ENCODE measurements at places on chromosomes 1 and 21.

DNA sequence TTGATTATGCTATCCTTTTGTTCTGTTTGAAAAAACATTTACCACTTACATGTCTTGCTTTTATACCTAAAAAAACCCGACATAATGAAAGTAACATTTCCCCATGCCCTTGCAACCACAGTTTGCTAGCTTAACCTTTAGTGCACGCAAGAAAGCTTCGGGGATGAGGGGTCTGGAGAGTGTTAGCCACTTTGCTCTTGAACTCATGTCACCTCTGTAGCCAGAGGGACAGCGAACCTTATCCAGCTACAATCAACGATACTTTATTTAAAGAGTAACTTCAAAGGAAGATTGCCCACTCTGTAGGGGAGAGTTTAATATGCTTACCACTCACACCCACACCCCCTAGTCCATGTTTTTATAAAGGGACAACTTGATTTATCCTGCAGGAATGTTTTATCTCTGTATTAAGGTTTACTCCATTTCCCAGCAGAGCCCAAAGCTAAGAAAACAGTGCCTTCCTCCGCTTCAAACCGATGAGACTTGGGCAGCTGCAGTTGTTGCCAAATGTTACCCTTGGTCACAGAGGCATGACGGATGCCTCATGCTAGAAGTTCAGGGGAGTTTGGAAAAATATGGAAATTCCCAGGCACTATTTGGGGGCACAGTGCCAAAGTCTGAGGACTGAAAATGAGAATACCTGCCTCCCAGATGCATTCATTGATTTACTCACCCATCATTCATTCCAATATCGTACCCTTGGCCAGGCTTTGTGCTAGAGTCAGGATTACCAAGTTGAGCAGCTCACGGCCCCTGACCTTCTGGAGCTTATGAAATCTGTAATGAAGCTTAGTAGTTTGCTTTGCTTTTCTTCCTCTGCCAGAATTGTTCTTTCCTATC, 61.4 kb upstream of the VCAM1 start:
- no peak for DNase-seq

- no peak for DNase-seq
These were observed 482.0 kb downstream of the DISC1 start for GRCh38 chr1:232108598-232108997.

GRCh38 chr1:31409946-31410858, 2.8 kb upstream of the SERINC2 start:
- no peak for DNase-seq

DNA sequence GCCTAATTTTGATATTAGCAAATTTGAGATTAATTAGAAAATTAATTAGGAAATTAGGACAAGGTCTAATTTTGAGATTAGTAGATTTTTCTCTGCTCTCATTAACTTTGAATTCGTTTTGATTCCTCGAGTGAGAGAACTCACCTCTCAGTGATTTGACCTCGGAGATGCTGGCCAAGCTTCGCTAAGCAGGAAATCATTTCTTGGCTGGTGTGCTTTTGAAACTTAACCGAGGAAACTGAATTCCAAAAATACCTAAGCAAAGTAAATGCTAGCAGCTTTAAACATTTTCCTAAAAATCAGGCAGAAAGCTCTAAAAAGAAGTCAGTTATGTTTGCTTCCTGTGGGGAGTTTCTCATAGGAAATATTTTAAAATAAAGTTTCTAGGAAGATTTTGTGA, 34.9 kb downstream of the CDC14A start:
- DNase-seq: no peak

DNA sequence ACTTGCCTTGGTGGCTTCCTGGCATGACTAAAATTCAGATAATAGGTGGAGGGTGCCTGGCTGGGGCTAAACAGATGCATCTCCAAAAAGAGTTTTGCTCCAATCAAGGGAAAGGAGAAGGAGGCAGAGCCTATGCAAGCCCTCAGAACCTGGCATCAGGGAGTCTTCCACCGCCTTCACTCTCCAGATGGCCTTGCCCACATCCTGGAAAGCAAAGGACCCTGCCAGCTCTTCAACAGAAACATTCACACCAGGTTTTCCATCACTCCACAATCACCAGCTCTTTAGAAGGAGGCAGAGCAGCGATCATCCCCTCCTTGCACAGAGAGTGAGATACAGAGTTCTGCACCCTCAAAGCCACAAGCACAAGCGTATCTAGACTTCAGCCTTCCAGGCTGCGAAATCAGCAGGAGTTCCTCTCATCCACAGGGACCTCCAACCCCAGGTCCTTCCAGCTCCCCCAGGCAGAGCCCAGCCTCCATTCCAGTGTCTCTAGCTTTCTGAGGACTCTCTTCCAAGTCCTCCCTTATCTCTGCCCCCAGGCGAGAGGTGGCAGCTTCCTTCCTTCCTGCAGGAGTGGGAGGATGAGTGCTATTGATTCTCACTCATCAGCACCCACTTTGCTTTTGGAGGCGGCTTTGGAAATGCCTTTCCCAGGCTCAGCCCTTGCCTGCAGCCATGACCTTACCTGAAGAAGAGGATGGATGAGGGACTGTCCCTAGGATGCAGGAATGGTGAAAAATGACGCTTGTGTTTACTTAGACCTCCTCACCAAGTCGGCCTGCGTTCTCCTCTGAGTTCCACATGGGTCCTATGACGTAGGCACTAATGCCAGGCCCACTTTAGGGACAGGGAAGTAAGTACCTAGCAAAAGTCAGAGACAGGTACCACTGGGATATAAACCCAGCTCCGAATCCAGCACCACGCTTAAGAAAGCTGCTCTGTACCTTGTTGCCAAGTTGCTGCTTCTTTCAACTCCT, 75.4 kb downstream of the RIPK4 start:
- no peak for DNase-seq

GRCh38 chr1:169676001-169676400, 35.4 kb downstream of the SELL start:
- peak; percentile 1 for DNase-seq

- no peak for DNase-seq
These were observed 31.2 kb upstream of the ZNF697 start for GRCh38 chr1:119679223-119679622.

DNA sequence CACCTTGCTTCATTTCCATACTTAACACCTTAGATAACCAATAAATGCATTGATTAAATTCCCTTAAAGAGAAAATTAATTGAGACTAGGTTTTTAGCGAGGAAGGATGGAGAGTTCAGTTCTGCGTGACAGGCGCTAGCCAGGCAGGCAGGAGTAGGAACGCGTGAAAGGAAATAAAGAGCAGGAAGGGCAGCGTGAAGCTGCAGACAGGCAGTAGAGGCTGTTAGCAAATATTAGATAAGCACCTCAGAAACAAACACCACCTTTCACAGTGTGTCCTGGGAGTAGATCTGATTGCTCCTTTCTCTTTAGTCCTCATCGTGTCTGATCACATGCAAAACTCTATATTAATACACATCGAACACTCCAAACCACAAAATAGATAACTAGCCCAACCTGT, 282.7 kb upstream of the ADGRL2 start:
- DNase-seq: no peak

DNA sequence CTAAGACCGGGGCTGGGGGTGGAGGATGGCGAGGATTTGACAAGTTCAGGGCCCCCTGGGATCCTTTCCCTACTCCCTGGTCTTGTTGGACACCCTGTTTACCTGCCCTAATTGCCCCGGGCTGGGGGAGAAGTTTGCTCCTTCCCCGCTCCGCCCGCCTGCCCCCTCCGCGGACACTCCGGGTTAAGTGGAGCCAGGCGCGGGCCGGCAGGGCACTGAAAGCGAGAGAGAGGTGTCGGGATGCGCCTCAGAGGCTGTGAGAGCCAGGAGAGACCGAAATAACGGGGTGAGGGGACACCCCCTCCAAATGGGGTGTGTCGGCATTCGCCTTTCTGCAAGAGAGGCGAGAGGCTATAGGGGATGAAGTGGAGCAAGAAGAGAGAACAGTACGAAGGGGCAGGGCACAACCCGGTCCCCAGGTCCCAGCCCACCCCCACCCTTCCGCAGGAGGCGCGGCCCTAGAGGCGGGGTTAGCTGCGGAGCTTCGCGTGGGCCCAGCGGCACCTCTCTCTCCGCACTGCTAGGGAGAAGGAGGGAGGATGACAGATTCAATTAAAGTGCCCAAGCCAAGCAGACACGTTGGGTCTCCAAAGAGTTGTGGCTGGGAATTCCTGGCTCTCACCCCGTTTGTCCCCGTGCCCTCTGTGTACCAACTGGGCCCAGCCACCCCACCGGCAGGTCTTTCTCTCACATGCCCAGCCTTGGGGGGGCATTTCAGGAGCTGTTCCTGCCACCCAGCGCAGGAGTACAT, 3.8 kb downstream of the EFNA3 start:
- DNase-seq: no peak

- no peak for DNase-seq
These were observed 44.6 kb downstream of the TBCE start for GRCh38 chr1:235411489-235412486.

DNA sequence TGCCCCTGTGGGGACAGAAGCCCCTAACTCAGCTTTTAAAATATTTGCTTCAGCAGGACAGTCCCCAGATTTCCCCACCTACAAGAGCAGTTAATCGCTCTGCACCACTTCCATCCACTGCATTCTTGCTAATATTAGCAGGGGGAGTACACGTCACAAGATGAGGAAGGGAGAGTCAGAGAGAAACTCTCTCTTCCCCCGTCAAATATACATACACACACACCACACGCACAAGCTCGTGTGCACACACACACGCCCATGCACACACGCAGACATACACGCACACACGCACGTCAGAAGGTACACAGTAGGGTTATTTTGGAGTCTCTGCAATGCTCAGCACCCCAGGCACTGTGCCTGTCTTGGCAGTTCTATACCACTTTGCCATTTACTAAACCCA, 2.1 kb downstream of the CLCA1 start:
- no peak for DNase-seq

DNA sequence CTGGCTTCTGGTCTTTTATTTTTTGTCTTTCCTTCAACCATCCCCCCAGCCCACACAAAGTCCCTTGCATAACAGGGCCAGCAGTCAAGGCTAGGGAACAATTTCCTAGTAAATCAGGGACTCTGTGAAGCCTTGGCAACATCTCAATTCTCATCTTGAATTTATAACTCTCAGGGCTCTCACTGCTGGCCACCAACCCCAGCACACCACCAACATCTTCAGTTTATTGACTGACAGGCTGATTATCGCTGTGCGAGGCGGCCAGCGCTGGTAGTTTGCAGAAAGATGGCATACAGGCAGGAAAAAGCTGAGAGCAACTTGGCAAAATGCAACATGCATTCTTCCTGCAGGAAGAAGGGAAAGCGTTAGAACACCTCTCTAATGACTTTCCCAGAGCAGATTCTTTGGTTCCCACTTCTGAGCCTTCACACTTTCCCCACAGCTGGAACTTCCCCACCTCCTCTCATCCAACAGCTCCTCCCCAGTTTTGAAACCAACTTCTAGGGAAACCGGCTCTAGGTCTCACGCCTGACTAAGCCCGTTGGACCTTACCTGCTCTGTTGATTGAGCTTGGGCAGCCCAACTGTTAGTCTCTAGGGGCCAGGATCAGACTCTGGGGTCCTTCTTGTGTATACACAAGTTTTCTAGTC, 26.3 kb upstream of the CSF1 start:
- DNase-seq: no peak

- no peak for DNase-seq
These were observed 30.2 kb downstream of the ADARB1 start for GRCh38 chr21:45104560-45104959.

DNA sequence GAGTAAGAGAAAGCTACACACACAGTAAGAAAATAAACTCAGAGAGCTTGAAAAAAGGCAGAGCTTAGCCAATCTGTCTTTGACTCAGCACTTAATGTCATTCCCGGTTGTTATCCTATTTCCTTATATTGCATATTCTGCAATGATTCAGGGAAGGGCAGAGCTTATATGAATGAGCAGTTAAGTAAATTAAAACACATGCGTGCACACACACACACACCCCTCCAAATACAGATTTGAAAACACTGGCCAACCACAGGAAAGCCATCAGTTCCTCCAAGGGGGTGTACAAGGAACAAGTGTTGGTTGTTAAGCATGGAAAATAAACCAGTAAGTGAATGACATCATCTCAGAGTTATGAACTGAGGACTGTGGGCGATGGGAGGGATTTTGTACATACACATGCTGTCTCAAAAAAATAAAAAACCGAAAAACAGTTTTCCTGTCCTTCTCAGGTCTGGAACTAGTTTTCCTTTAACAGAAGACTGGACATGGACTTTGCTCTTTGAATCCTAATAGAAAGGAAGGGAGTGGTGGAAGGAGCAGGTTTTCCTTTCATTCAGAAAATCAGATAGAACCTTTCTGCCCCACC, 1.0 kb downstream of the IQGAP3 start:
- peak; percentile 69 for DNase-seq

DNA sequence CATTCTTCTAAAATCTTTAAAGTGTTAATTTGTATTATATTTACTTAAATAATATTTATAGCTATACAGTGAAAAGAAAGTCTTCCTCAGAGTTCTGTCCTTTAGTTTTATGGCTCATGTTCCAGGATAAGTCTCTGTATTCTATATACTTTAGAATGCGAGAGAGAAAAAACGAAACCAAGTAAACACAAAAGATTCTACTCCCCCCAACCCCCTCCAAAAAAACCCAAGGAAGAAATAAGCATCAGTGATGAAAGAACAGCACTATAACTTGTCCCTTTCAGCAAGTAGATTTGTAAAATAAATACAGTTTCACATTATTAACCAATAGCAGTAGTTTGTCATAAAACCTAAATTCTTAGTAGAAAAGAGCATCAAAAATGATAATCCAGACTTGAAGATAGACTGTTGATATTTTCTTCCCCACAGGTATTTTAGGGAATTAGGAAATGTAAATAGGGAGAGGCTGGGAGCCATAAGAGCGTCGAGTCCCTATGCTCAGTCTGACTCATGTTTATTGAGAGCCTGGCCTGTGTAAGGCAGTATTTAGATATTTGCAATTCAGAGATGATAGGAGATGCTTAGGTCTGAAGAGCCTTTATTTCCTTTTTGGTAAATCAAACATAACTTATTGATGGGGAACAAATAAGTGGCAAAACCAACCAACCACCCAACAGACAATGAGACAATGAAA, 35.5 kb downstream of the CDC14A start:
- DNase-seq: no peak

DNA sequence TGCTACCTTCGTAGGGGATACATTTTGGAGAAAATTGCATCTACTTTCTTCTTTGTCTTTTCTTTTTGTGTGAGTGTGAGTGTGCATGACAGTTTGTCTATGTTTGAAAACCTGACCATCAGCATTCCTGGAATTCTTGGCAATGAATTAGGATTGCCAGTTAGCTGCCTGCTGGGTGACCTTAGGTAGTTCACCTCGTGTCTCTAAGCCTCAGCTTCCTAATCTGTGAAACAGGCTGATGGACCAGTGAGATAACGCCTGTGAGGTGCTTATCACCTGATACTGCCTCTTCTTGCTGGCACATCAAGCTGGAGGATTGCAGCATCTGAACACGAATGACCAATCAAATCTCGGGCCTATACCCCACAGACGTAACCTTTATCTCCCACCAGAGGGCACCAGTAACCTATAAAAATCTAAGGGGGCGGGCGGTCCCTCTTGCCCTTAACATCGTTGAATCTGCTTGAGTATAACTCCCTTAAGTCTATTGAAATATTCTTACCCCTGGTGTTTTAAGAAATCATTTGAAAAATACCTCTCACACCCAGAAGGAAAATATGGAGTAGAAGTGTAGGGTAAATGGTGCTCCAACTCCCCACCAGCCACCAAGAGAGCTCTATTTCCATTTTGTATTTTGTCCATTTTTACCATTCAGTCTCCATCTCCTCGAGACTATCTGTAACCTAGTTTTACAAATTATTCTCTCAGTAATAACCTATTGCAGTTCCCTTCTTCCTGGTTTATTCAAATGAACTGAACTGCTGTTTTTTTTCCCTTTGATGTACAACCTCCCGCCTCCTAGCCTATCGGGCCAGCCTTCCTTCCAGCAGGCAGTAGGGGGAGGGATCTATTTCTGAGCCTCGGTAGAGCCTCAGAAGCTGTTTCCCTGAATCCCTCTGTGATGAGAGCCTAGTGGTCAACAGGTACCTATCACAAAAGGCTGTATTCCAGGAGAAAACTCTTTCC, 49.7 kb downstream of the MDM4 start:
- DNase-seq: peak; percentile 52
